ENCODE measurements at places on chromosomes 12 and 14.

DNA sequence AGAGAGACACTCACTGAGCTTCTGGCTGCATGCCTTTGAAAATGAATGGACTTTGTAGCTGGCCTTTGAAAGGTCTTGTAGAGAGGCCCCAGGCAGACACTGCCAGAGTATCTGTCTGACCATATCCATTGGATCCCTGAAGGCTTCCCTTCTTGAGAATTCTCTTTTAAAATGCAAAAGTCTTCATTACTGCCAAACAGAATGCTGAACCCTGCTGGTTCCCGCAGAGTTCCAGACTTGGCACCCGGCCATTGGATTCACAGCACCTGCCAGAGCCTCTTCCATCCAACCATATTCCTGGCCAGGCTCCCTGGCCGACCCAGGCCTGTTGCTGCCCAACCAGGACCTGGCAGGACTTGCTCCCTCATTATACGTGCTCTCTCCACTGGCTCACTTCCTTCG lies 182.5 kb downstream of the GXYLT1 start:
- no peak for DNase-seq

DNA sequence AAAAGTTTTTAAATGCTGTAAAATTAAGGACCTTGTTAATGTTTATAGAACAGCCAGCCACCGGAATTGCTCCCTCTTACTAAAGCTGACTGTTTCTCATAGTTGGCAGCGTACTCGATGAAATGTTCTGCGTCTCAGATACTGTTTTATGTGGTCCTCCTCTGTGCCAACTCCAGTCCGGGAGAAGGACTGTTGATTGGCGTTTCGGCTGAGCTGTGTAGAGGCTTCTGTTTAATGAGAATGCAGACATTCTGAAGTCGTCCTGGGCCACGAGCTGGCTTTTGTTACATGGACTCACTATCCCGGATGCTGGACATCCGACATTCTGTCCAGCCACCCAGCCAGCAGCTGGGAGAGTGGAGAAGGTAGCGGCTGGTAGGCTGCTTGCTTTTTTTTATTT lies 75.4 kb downstream of the WDR20 start:
- no peak for DNase-seq

- DNase-seq: no peak
These were observed 9.7 kb upstream of the SGPP1 start for GRCh38 chr14:63737582-63738006.

DNA sequence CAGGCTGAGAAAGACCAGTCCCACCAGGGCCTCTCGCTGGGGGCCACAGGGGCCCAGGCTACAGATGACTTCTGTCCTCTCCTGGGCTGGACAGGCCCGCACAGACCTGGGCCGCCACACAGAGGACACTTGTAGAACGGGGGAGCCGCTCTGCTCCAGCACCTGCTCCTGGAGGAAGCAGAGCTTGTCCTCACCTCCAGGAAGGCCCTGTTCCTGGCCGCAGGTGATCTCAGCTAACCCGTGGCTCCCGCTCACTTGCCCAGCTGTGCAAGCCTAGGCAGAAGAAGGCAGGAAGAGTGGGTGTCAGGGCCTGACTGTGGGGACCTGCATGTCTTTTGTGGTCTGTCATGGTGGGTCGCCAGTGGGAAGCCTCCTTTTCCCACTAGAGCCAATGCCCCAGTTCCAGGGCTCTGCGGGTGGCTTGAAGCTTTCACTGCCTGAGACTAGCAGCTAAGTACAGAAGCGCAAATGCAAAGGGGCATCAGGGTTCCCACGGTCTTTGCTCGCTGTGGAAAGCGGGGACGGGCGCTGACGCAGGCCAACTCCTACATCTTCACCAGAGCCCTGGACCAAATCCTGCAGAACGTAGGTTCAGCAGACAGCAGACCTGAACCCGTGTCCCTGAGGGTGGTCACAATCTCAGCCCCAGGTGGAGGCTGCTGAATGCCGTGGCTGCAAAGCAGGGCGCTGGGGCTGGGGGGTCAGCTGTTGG lies 8.8 kb upstream of the CEP170B start:
- DNase-seq: no peak

All from stimulated activated CD8-positive, alpha-beta memory T cell treated with anti-CD3 and anti-CD28 coated beads, Interleukin-7, amount 100 ng/mL, for 24 hours (primary cell).